ENCODE measurements at places on chromosomes 2 and 18.

GRCh38 chr2:37364351-37364750 is 19.9 kb downstream of the QPCT start:
- no peak for DNase-seq

- DNase-seq: no peak
Observed at GRCh38 chr18:36403896-36404820, 106.6 kb downstream of the FHOD3 start.

GRCh38 chr2:240234503-240234951 is 94.1 kb upstream of the OTOS start:
- no peak for DNase-seq

DNA sequence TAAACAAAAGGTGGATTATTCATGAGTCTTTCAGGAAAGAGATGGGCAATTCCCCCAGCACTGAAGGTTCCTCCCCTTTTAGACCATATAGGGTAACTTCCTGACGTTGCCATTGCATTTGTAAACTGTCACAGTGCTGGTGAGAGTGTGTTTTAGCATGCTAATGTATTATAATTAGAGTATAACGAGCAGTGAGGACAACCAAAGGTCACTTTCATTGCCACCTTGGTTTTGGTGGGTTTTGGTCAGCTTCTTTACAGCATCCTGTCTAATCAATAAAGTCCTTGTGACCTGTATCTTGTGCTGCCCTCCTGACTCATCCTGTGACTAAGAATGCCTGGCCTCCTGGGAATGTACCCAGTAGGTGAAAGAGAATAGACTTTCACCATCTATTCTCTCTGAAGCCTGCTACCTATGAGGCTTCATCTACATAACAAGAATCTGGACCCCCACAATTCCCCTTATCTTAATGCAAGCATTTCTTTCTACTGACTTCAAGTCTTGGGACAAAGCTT is 148.7 kb downstream of the CABLES1 start:
- no peak for DNase-seq

DNA sequence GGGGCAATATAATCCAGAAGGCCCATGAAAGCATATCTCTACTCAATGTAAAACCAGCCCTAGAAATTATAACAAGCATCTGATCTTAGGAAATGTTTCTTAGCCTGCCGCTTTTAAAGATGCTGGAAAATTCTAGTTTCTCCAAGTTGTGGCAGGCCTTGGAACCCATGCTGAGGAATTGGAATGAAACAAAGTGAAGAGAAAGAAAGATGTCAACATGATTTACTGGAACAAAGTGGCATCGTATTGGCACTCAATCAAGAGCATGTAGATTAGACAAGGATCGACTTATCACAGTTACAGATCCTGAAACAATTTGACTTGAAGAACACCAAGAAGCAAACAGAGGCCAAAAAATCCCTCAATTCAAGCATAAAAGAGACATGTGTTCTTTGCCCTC is 28.7 kb downstream of the CNTNAP5 start:
- DNase-seq: no peak

DNA sequence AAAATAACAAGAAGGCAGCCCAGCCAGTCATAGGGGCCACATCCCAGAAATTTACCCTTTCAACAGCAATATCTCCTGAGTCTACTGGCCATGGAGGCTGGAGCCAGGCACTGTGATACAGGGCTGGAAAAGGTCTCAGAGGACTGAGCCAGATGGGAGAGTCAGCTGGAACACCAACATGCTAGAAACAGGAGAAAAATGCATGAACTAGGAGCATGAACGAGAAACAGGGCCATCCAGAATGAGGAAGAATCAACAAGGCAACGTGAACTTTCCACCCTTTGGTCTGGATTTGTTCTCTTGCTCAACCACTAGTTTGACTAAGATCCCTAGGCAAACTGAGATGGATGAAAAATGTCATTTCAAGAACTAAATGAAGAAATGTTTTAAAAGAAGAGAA is 13.1 kb downstream of the PID1 start:
- no peak for DNase-seq

- no peak for DNase-seq
Observed at GRCh38 chr18:36595046-36595817, 233.6 kb downstream of the TPGS2 start.

DNA sequence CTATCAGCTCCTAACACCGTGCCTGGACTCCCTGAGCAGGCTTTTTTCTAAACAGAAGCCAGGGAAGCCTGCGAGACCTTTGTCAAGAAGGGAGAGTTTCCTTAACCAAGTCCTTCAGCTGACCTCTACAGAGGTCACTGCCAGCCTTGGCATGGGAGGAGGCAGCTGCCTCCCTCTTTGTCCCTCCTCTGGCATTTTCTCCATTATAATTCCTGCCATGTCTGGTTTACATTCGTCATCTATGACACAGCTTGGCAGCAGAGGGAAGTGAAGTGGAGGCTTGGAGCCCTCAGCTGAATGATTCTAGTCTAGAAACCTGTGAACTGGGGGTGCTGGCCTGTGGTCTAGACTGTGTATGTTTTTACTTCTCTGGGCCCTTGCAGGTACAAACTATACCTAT is 22.5 kb downstream of the LIPG start:
- no peak for DNase-seq

GRCh38 chr2:238528953-238529781 is 102.4 kb downstream of the ASB1 start:
- no peak for DNase-seq

GRCh38 chr2:133193544-133194361 is 374.5 kb downstream of the NCKAP5 start:
- no peak for DNase-seq

DNA sequence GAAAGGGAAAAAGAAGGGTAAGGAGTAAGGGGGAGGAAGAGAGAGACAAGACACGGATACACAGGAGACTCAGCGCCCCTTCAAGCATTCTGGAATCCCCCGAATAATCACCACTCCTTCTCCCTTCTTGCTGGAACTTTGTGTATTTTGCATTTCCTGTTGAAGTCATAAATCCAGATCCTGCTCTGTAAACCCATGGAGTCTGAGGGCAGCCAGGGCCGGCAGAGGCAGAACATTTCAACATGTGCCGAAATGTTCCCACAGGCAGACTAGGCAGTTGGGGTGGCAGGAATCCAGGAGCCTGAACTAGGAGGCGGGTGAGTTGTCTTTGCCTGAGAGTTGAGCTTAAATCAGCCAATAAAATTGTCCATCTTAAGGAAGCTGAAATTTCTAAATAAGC is 193.1 kb downstream of the SH3RF3 start:
- peak; percentile 61 for DNase-seq

- DNase-seq: no peak
Observed at GRCh38 chr2:217617616-217618022, 385.2 kb downstream of the TNS1 start.

GRCh38 chr2:133415210-133415876 is 152.9 kb downstream of the NCKAP5 start:
- DNase-seq: no peak

DNA sequence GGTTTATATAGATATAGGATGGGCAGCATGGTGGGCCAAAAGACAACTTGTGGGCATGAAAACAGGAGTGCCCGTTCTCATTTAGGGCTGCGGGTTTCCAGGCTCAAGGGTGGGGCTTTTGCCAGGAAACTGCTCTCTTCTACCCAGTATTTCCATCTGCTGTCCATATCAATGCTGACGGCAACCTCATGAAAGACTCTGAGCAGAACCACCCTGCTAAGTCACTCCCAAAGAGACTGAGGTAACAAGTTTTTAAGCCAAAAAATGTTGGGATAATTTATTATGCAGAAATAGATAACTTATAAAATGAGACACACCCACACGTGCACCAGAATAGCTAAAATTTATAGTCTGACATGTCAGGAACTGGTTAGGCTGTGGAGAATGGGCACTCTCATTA is 36.1 kb upstream of the MPPE1 start:
- DNase-seq: no peak

DNA sequence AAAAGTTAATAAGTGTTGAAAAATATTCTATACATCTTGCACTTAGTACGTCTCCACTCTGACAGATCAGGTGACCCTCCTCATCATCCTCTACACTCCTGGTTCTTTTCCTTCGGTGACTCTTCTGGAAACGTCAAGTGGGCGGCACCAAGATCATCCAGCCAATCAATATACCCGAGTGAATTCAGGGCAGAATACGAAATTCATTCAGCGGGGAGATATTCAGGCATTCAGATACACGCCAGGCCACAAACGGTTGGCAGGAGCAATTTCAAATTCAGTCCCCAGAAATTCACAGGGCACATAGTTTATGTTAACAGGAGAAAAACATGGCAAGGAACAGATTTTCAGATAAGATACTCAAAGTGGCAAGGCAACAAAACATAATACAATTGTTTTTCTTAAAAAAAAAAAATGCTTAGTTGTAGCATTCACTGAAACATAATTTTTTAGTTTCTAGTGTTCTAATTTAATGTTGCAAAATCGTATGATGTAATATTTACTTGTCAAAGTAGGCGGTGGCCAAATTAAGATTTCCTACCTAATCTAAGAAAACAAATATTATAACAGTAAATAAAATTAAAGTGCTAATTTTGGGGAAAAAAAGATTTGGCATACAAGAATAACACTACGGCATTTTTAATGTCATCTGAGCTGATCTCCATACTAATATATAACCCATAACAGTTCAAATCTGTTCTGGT is 4.2 kb downstream of the CLK1 start:
- DNase-seq: no peak

- DNase-seq: no peak
Observed at GRCh38 chr18:25167612-25168410, 184.2 kb downstream of the ZNF521 start.

DNA sequence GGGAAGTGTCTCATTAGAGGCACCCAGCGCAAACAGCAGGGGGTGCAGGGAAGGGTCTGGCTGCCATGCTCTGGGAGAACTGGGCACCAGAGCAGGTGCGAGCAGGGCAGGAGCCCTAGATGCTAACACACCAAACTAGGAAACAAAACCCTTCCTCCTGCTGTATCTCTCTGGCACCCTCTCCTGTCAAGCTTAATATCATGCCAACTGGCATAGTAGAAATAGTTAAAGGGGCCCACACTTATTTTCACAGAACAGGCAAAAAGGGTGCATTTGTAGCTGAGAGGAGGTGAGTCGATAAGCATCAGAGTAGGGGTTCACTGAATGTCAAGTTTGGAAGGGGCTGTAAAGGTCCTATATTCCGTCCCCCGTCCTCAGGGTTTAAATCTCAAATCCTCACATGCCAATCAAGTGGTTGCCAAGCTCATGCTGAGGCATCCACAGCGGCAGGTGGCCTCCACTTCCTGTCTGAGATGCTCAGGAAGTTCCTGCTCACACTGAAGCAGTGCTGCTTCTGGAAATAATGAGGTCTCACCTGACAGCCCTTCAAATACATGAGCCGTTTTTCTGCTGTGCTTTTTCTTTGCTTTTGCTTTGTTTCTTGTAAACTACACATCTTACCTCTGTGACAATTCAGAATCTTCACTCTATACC is 14.9 kb upstream of the ACKR3 start:
- no peak for DNase-seq

DNA sequence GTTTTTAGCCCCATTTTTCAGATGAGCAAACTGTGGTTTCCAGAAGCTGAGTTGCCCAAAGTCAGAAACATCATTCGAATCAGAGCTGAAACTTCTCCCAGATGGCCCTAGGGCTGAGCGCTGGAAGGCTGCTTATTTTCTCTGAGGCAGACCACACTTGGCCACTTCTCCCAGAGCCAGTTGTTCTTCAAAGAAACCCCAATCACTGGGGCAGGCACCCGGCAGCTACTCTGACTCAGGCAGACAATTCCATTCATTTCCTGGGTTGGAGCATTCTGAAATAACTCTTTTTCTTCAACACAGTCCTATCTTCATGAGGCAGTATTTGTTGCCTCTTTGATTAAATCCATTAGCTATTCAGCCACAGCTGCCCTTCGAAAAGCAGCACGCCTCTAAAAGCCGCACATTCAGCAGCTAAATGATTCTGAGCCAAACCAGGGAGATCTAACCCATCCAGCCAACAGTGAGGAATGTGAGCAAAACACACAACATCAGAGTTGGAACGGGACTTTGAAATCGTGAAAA is 40.9 kb downstream of the LRATD1 start:
- no peak for DNase-seq

- DNase-seq: no peak
Observed at GRCh38 chr2:145116834-145117725, 597.2 kb upstream of the ZEB2 start.

GRCh38 chr2:36762764-36763490 is 66.4 kb downstream of the VIT start:
- DNase-seq: no peak

DNA sequence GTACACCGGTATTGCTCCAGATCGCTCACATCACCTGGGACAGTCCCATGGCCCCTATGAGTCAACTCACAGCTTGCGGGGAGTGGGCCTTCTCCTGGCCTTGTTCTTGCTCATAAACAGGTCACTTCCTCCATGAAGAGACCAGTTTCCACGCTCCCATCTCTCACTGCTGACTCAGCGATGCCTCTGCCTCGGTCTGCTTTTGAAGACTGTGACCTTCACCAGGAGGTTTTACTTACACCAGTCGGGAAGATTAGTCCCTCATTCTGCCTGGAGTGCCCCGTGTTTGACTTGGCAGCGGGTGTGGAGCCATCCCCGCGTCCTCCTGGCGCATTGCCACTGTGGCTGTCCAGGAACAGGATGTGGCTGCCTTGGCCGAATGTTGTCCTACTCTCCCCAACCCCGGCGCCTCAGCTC is 159.8 kb downstream of the RHBDD1 start:
- DNase-seq: no peak
